ENCODE measurements at places on chromosomes 1 and 21. TPM values are rescaled to one million over a fixed set of nuclear protein-coding genes. Genes with fewer than 3 reads are reported as not detected.

GRCh38 chr1:155410931-155411330 lies 90.2 kb downstream of the RUSC1 start:
- DNase-seq, result no peak

GRCh38 chr1:101317590-101317989 lies 80.8 kb downstream of the S1PR1 start:
- DNase-seq, result no peak

DNA sequence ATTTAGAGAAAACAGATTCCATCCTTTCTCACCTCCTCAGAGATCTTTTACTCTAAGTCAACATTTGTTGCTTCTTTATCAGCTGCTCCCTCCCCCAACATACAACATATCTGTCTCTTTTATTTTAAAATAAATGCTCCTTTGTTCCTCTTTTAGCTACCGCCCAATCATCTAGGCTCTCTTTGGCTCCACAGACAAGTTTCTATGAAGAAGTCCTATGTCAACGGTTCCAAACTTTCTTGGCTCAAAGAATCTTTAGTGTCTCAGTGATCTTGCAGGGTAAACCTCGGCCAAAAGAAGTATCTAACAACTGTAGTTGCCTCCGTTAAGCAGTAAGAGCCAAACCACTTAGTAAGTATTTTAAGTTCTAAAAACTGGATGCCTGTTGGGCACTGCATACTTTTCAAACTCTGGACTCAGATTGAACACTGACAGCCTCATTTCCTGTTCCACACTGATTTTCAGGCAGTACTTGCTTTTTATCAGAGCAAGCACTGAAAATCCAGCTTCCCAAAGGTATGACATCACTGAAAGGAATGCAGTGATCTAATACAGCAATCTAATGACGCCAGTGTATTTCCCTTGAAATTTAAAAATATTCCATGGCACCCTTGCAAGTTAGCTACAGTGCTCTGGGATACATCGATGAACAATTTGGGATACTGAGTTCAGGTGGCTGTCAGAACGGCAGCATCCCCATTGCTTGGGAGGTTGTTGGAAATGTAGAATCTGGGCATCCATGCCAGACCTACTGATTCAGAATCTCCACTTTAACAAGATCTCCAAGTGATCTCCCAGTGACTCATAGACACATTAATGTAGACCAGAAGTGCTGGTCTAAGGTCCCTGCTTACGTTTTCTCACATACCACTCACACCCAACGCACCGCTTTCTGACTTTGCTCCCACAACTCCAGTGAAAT lies 26.8 kb downstream of the EGLN1 start:
- DNase-seq, result peak; percentile 88

- DNase-seq, result no peak
Measured at GRCh38 chr1:247376659-247377058, 39.3 kb upstream of the NLRP3 start.

DNA sequence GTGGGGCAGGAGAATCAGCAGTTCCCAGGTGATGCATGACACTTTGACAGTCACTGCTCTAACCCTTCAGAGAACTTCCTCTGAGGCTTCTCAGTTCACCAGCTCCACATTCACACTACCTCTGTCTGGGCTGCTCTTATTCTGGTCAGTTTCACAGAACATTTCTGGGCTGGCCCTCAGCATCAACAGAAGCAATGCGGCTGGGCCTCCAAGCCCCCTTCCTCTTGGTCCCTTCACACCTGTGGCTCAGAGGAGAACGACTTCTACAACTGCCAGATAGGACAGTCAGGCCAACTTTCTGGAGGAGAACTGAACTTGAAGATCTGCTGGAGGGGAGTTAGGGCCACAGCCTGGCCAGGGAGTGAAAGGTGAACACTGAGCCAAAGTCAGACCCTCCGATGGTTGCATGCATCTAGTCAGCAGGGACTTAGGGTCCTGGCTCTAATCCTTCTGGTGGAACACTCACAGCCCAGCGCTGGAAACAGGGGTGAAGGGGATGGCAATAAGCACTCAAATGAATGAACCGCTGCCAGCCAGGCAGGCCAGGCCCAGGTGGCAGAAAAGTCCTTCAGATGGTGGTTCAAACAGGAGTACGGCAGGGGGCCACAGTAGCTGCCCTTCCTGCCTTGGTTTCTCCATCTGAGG lies 274.1 kb downstream of the FOXD2 start:
- DNase-seq, result no peak

Gene DCST1
- total RNA-seq, result not detected

- no peak for DNase-seq
Measured at GRCh38 chr1:59733443-59734141, 81.2 kb upstream of the HOOK1 start.

DNA sequence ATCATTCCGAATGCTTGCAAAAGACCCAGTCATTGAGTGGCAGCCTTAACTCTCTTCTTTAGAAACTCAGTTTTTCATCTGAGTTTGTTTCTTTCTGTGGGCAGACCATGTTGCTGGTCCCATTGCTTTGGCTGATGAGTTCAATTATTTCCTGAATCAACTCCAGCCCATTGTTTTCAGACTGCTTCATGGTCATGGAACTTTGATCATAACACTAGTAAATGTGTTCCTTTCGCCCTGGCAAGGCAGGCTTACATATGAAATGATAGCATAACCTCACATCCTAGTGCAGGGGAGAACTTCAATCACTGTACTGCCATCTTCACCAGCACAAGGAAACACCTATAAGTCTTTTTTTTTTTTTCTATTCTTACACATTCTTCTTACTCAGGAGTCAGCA lies 50.0 kb upstream of the DUSP10 start:
- no peak for DNase-seq

- no peak for DNase-seq
Measured at GRCh38 chr1:103448560-103448959, 76.9 kb upstream of the RNPC3 start.

Gene ESRRG
- total RNA-seq, result under 0.01 TPM

Gene NHLH1
- not detected for total RNA-seq

Gene ELF3
- total RNA-seq, result not detected

Gene TRABD2B
- total RNA-seq, result not detected

Gene GABPB2
- total RNA-seq, result 6.3 TPM

- no peak for DNase-seq
Measured at GRCh38 chr1:117930173-117930447, 571 bp downstream of the WDR3 start.

Gene CCDC24
- 5.5 TPM for total RNA-seq

DNA sequence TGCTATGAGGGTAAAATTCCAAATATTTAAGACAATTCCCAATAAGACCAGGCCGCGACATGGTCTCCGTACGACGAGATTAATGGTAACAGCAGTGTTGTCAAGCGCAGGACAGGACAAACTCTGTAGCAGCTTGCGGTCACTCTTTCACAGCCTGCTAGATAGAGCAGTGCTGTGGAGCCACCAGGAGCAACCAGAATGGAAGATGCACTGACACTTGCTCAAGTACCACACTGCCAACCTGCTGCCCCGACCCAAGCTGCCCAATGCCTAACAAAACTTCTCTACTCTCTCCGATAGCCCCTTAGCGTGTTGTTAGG lies 636 bp downstream of the WARS2 start:
- no peak for DNase-seq

DNA sequence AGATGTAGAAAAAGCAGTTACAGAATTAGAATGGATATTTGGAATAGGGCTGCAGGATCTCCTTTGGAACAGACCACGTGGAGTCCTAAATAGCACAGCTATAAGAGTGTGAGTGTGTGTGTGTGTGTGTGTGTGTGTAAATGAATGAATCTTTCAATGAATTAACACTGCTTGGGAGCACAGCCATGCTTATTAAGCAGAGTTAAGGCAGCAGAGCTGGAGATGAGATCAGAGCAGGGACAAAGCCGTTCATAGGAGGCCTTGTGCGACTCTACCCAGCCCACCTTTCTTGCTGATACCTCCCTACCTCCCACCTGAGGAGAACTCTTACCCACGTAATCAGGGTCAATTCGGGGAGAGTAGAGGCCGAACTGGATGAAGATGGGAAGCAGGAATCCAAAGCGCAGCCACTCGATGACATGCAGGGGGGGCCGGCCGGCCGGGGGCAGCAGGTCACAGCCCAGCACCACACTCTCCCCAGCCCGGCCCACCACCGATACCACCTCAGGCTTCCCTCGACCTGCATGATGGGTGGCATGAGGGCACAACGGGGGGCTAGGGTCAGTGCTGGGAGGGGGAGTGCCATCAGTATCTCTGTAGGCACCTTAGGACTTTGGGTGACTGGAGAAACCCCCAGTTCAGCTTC lies 2.7 kb downstream of the IGSF9 start:
- DNase-seq, result no peak

Gene TRIM63
- total RNA-seq, result 0.12 TPM

Data from RPMI7951 (cell line).